Activated T-cell treated with anti-CD3 and anti-CD28 coated beads, Interleukin-2, amount 50 U/mL, for 72 hours (primary cell): ENCODE measurements at places on chromosomes 4 and X. TPM values are rescaled to one million over a fixed set of nuclear protein-coding genes. Genes with fewer than 3 reads are reported as not detected.

GRCh38 chr4:68466185-68466584, 18.9 kb downstream of the TMPRSS11E start:
- no peak for DNase-seq

DNA sequence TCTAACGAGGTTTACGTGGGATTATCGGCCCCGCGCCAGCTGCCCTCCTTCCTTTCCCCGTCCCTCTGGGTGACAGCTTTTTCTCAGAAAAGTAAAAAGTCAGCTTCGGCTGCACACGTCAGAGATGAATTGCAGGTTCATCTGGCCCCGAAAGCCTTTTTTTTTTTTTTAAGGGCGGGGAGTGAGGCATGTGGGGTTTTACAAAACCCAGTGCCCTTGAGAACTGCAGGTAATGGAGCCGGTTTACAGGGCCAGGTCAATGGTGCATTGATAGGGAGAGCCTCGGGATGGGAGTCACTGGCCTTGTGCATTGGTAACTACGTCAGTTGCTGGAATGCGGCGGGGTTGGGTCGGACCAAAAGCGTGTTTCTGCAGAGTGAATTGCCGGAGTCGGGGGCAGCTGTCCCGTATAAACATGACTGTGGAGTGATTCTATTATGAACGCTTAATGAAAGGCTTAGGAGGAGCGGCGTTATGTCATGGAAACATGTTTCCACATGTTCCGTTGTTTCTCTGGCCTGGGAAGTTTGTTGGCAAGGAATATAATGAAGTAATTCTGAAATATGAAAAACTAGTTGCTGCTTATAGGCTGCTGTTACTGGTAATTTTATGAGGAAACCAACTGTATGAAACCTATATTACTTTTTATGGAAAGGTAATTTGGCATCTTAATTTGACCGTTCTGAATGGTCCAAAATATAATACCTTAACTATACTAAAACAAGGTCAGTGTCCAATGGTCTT, 1.1 kb downstream of the HSPA4L start:
- DNase-seq: peak; percentile 61

Gene HTN3
- total RNA-seq: not detected

DNA sequence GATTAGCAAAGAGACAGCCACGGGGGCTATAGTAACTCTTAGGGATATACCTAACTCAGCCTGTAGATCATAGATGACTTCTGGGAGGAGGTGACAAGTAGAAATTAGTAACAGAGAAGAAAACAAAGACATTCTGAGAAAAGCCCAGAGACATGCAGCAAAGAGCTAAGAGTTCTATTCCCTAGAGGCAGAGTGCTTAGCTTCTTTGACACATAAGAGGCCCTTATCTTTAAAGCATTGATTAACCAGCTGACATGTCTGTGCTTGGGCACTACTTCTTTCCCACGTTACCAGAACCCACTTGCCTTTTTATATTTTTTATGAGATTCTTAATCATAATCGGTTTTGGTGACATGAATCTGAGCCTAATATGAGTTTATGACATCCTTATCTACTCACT, 179.5 kb downstream of the GABRB1 start:
- DNase-seq: no peak

Gene MID2
- 18.9 TPM for total RNA-seq
